ENCODE measurements at places on chromosomes 1 and 21.

- no peak for DNase-seq
These were observed 48.7 kb upstream of the PSEN2 start for GRCh38 chr1:226821719-226822085.

- peak; percentile 80 for DNase-seq
These were observed 52.2 kb downstream of the KIRREL1 start for GRCh38 chr1:158045639-158046038.

DNA sequence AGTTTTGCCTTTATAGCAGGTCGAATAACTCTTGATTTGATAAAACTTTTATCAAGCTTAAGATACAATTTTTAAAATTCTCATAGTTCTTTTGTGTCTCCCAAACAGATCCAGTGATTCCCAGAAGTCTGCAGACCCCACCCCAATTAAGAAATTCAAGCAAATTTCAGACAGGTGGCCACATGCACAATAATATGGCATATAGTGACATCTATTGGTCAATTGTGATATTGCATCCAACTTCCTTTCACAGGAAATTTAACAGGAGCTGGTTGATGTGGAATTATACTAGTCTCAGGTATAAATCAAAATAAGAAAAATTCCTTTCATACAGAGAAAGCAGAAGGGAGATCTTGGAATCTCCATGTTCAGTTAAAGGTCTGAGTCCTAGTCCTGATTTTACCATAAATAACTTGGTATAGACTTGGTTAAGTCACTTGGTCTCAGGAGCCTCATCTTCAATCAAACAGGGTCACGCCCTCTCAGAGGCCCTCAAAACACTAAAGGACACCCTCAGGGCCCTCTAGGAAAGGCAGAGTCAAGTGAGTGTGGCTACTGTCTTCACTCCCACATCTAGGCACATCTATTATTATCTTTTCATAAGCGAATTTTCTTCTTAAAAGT is 24.1 kb downstream of the PIGM start:
- DNase-seq = no peak

- no peak for DNase-seq
These were observed 6.3 kb downstream of the PATJ start for GRCh38 chr1:61748566-61748965.

GRCh38 chr1:46188295-46189030 is 9.8 kb downstream of the POMGNT1 start:
- DNase-seq = no peak

DNA sequence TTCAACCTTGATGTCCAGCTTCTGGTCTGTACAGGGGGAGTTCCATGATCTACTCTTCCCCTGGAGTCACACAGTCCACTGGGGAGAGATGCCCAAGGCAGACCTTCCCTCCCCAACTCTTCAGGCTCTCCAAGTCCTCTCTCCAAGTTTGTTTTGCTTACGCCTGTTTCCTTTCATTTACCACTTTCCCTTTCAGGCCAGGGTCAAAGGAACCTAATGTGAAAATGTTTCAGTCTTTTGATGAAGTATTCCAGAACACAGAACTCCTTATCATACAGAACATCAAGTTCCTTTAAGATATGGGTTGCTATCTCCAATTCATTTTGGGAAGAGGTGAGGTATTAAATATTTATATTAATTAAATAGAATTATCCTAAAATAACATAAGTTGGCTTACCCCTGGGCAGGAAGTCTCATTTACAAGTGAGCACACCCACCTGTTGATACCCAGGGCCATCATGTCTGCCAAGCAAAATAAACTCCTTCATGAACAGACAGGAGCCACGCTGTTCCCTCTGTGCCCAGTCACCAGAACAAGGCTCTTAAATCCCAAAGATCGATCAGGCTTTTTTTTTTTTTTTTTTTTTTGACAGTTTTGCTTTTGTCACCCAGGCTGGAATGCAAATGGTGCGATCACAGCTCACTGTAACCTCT is 82.2 kb upstream of the LYST start:
- DNase-seq = no peak

GRCh38 chr1:56194701-56195300 is 384.6 kb downstream of the PLPP3 start:
- DNase-seq = peak; percentile 81

DNA sequence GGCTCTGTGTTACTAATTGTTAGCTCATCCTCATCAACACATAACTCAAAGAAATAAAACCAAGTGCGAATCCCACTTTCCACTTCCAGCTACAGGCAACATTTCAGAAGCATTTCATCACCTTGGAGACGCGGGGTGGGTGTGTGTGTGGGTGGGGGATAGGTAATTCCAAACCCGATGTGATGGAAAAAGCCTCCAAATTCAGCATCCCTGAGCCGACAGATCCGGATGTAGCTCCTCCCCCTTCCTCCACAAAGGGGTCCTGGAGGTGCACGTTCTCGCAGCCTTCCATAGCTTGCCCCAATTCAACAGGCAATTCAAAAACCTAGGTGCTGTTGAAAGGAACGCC is 486 bp downstream of the HSPA13 start:
- no peak for DNase-seq

DNA sequence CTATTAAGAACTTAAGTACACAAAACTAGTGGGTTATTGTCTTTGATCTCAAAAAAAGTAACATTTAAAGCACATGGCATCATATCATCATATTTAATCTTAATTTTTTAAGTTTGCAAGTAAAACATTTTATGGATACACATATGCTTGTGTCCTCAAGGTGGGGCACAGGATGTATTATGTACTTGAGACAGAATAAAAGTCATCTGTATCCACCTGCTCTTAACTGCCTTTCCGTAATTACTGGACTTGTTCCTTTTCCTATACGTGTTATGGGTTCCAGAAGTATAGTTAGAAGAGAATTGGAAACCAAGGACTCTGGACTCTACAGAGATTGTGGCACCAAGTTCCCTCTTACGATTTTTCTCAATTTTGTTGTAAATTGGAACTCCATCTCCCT is 79.4 kb downstream of the FCRL5 start:
- DNase-seq = no peak

- no peak for DNase-seq
These were observed 4.4 kb downstream of the CLDN19 start for GRCh38 chr1:42735477-42736105.

- DNase-seq = no peak
These were observed 42.5 kb upstream of the SLC19A1 start for GRCh38 chr21:45584786-45585185.

- DNase-seq = no peak
These were observed 22.4 kb upstream of the TMEM125 start for GRCh38 chr1:43247256-43247921.
